ENCODE measurements at places on chromosomes 5 and 9.

DNA sequence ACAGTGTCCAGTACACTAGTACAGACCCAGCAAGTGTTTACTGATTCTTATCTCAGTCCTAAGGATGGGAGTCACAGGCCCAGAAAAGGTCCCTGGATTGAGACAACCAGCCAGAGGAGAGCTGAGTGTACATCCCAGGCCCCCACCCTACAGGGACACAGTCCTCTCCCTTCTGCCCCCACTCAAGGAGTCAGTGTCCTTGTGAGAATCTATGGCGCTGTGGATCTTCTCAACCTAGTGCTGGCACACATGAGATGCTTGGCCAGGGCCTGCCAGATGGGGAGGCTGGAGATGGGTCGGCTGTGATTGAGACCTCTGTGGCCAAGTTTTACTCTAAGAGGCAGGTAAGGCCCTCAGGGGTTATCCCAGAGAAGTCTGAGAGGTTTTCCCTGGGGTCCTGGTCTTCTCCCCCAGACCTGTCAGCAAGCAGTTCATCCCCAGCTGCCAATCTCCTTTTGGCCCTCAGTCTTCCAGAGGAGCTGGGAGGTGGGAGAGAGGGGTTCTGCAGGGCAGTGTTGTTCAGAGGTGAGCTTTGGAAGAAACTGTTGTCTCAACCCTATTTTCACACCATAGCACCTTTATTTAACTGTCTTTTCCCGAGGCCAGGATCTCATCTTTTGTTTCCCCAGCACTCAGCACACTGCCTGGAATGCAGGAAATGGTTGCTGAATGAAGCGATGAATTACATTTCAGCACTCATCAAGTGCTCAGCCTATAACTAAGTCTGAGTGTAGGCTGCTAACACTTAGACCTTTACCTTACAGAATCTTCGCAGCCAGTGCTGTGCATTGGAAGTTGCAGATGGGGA is 3.2 kb upstream of the NSD1 start:
- DNase-seq, result no peak

GRCh38 chr5:127170918-127171600 is 97.8 kb upstream of the C5orf63 start:
- DNase-seq, result no peak

GRCh38 chr9:132406554-132407122 is at the start of gene TTF1:
Gene TTF1, minus strand, starts transcription at chr9:132406840. Its CDS starts 4,019 bp downstream, at chr9:132402821.
- DNase-seq, result peak; percentile 81

DNA sequence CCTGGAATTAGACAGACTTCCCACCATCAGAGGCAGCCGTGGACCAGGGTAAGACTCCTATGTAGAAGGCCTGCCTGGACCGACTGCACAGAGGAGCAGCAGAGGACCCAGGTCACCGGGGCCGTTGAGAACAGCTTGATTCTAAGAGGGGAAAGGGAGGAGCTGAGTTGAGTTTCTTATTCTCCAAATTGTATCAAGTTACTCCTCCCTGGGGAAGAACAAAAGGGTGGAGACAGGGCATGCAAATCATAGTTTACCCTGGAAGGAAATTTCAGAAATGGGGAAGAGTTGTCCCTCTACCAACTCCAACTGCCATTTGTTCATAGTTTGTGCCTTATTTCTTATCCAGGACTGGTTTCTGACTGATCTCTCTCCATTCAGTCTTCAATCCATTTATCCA is 20.9 kb upstream of the SLC31A2 start:
- no peak for DNase-seq

- no peak for DNase-seq
Measured at GRCh38 chr5:97737608-97738007, 554.6 kb upstream of the RIOK2 start.

DNA sequence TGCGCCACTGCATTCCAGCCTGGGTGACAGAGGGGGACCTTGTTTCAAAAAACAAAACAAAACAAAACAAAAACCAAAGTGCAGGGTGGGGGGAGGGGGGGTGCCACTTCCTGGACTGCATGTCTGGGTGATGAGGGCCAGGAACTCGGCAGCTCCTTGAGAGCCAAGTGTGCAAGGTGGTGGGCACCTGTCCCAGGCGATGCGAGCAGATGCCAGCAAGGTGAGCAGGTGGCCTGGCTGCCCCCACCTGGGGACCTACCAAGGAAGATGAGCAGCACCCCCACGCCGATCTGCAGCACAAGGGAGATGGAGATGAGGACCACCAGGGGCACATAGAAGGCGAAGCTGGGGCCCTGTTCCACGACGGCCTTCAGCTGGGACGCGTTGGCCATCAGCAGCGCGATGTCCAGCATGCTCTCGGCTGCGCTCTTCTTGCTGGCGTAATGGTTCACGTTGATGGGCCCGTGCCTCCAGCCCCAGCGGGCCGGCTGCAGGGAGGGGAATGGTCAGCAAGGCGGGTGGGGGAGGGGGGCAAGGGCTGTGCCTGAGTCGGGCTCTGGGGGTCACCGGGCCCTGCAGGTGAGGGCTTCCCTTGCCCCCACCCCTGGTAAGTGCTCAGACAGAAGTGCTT is 7.8 kb downstream of the NINJ1 start:
- DNase-seq, result no peak

All from gastrocnemius medialis (tissue), 4 donors.